Stimulated activated CD8-positive, alpha-beta memory T cell treated with anti-CD3 and anti-CD28 coated beads, Interleukin-7, amount 100 ng/mL, for 1 hour (primary cell): ENCODE measurements at places on chromosomes 7 and 10.
A peak's percentile ranks its signal among the peaks of the same experiment; 100 is the strongest.

DNA sequence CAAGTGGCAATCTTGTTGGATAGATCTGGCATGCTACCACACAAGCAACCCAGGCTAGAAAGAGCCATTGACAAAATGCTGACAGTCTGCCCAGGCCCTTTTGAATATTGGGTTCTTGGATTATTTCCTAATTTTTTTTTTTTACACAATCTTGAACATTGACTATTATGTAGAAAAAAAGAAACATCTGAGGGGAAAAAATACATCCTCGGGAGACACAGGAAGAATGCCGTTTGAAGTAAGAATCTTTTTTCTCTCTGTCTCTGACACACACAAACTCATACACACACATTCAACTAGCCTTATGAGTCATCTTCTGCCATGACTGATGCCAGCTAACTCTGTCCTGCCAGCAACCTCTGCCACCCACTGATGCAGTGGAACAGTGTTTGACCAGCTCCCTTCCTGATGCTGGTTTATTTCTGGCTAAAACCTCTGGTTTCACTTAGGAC lies 47.2 kb downstream of the SORBS1 start:
- DNase-seq = no peak

GRCh38 chr10:71242622-71243009 lies 30.2 kb downstream of the UNC5B start:
- no peak for DNase-seq

- no peak for DNase-seq
Observed at GRCh38 chr10:98617906-98618520, 171.3 kb upstream of the HPS1 start.

- no peak for DNase-seq
Observed at GRCh38 chr10:22667093-22667480, 47.3 kb downstream of the PIP4K2A start.

DNA sequence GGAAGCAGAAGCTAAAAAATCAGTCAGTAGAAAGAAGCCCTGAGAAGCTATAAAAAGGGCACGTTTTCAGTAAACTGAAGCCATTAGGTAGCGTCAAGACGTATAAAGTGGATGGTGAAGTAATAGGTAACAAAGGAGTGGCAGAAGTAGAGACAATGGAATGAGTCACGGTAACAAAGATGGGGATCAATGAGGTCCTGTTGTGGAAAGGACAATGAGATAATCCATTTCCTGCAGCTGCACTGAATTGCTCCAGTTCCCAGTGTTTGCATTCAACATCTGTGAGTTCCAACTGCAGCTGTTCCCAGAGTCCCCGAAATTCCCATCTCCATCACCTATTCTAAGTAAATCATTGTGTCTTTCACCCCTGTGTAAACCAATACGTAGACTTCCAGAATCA lies 4.8 kb upstream of the HYCC1 start:
- DNase-seq = no peak

DNA sequence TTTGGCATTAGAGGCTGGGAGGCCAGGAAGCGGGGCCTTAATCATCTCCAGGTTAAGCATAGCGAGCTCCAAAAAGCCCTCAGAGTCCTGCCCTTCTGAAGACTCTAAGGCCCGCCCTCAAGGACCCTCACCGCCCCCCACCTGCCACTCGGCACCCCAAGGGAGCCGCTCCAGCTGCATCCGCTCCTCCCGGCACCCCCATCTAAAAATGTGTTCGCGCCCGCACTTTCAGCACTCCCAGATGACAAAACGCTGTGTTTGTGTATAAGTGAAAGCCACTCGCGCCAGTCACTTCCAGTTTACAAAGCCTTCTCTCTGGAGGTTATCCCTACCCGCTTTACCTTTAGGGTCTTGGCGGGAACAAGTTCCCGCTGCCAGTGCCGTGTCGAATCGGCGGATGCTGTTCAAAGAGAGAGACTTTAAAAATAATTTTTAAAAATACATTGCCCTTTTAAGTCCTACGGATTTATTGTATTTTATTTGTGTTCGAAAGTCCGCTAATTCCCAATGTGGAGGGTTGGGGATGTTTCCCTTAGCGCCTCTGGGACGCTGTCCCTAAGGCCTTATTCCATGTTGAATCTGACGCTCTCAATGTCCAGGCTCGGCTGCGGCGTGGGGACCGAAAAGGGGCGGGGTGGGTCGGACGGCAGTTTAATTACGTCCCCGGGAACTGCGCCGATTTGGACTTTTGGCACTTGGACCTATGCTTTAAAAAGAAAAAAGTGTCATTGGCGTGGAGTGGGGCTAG lies at the start of the genes DCLRE1A and NHLRC2:
TSS of gene DCLRE1A (minus strand) at position 70 of the 748 bp plus-strand sequence. CDS start 900 bp downstream, outside the sequence.
TSS of gene NHLRC2 (plus strand) at position 649 of the 748 bp plus-strand sequence. CDS start 212 bp downstream, outside the sequence.
- peak; percentile 37 for DNase-seq

- no peak for DNase-seq
Observed at GRCh38 chr7:142847353-142847752, 7.5 kb upstream of the EPHB6 start.

DNA sequence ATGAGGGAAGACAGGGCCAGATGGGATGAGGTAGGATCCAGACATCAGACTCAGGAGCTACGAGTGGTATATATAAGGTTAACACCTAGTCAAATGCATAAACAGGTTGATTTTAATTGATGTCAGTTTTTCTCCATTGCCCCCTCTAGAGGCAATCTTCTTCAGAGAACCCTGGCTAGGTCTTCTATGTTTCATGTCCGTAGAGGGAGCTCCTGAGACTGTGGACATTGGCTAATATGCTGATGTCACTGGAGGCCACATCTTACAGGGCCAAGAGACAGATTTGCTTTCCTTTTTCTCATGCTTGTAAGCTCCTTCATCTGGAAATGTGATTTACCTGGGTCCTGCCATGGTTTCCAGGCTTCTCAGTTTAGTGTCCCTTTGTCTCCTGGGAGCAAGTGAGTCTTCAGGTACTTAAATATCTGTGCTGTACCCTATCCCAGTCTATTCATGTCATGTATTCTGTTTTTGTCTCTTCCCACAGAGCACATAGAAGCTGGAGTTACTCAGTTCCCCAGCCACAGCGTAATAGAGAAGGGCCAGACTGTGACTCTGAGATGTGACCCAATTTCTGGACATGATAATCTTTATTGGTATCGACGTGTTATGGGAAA lies 161.6 kb upstream of the PRSS1 start:
- no peak for DNase-seq

DNA sequence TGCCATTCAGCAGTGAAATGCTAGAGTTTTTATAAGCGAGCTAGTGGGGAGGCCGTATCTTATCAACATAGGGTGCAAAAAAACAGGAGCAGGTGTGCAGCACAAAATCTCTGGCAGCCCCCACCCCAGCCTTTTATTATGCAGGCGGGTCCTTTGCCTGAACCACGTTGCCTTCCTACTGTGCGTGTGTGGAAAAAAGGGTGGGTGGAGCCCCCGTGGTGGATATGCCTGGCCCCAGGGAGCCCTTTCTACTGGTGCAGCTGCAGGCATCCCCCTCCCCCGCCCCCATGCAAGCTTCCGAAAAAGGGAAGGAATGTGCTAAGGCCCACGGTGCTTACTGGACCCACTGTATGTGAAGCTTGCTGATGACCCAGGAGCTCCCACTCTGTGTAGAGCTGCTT lies 175.9 kb downstream of the USP6NL start:
- DNase-seq = no peak

DNA sequence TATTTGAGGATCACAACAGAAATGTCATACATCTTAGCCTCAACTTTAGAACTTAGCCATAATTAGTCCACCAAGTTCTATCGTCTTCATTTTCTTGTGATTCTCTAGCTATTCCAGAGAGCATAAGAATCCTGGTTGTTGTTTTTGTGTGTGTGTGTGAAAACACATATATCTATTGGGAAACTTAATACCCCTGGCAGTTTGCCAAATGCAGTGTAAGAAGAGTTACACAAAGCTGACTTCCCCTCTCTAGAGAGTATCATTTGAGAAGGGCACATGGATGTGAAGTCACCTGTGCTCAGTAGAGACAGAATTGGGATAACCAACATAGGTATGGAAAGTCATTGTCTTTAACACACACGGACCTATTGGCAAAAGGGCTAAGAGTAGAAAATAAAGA lies 19.3 kb downstream of the FOXI2 start:
- no peak for DNase-seq

GRCh38 chr7:158263964-158264748 lies 323.5 kb downstream of the PTPRN2 start:
- no peak for DNase-seq

DNA sequence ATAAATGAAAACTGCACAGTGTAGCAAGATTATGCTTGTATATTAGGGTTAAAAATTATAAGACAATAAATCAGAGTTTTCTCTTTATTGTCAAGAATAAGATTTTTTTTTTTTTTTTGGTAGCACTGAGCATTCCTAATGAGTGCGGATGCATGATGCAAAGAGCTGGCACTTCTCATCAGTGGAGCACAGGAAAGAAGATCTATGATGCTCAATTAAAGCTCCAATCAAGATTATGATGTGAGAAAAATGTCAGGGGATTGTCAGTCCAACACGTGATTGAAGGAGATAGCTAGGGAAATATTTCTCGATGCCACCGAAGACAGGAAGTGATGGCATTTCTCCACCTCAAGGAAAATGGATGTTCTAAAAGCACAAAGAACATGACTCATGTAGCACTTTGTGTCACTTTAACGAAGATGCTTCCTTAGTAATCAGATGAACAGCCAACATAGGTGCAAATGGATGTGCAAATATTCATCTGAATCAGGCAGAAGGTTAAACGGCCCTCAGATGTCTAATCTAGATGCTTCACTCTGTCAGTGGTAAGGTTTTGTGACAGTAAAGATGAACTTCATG lies 240.9 kb downstream of the THSD7A start:
- DNase-seq = no peak

DNA sequence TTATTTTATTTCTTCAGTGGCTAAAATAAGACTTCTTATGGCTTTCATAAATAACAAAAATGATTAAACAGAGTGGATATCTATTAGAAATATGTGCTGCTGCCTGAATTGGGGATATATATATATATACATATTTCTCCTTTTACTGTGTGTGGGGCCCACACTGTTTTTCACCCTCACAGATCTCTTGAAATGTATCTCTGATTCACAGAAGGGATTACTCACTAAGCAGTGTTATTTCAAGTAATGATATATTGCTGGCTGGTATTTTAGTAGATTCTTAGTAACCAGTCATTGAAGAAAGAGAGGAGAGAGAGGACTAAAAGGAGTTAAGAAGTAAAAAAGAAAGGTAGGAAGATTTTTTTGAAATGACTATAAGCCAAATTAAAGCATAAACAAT lies 308.6 kb upstream of the NRP1 start:
- DNase-seq = no peak

DNA sequence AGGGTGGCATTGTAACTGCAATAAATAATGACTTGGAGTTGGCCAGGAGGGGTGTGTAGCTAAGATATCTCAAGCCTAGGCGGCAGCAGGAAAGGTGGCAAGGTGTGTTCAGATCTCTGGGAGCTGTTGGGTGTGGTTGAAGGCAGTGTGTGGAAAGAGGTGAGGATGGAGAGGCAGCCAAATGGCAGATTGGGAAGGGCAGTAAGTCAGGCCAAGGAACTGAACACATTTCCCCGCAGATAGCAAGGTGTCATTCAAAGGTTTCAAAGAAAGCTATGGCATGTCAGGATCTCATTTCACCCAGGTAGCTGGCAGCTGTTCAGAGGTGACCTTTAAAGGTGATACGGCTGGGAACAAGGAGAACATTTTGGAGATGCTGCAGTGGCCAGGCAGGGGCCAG lies 586.0 kb upstream of the MGMT start:
- no peak for DNase-seq

GRCh38 chr10:89909752-89910151 lies 208.4 kb downstream of the KIF20B start:
- DNase-seq = no peak

- DNase-seq = no peak
Observed at GRCh38 chr10:88899886-88900285, 19.8 kb downstream of the STAMBPL1 start.

GRCh38 chr10:29326886-29327745 lies 38.2 kb downstream of the LYZL1 start:
- DNase-seq = no peak

DNA sequence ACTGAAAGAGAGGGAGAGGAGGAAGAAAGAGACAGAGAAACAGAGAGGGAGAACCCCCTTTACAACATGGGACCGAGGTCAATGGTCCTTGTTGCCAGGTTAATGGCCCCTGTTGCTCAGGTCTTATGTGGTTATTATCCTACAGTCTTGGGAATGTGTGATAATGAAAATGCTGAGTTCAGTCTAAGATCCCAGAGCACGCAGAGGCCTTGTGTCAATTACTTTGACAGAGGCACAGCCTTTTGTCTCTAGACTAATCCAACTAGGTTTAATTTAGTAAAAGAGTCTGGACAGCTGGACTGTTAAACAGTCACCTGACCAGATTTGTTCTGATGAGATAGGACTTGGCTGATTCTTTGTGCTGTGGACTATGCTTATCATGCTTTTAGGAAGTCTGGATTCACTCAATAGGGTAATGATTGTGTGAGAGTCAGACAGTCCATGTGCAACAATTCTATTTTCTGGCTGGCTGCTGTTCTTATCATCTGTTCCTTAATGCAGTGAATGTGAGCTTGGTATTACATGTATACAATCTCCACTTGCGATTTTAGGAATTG lies 157.4 kb upstream of the MAGI2 start:
- DNase-seq = no peak

DNA sequence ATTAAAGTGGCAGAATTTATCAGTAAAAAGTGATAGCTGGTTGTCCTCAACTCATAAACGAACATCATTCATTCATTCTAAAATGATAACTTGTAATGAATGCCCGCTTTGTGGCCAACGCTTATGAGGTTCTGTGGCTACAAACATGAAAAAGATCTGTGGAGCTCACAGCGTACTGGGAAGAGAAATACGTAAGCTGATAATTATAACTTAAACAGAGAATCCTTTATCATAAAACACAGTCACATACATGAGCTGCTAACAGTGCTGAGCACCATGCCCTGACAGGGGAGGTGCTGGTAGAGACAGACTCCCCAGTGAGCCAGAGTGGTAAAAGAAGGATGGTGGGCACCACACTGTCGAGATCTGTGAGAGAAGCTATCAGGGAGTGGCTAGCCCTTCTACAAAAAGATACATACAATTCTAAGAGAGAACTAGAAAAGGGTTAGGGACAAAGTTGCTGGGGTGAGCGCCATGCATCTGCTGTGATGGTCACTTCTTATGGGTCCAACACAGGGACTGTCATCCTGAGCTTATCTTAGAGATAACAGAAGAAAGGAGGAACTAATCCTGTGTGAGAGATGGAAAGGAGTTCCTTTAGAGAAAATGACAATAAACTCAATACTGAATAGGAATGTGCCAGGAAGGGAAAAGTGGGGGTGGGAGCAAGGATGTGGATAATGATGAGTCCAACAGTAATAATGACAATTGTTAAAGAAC lies 106.7 kb downstream of the USP6NL start:
- no peak for DNase-seq

DNA sequence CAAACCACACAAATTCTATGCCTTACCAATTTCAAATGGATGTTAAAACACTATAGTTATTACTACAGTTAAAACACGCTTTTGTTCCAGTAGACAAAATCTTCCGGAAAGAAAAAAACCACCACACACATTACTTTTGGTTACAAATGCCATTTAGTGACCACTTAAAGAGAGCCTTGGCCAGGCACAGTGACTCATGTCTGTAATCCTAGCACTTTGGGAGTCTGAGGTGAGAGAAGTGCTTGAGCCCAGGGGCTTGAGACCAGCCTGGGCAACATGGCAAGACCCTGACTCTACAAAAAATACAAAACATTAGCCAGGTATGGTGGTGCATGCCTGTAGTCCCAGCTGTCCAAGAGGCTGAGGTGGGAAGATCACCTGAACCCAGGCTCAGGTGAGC lies 7.2 kb downstream of the TNPO3 start:
- DNase-seq = no peak
